T-helper 9 cell (primary cell): ENCODE measurements at places on chromosomes 1 and 21.

DNA sequence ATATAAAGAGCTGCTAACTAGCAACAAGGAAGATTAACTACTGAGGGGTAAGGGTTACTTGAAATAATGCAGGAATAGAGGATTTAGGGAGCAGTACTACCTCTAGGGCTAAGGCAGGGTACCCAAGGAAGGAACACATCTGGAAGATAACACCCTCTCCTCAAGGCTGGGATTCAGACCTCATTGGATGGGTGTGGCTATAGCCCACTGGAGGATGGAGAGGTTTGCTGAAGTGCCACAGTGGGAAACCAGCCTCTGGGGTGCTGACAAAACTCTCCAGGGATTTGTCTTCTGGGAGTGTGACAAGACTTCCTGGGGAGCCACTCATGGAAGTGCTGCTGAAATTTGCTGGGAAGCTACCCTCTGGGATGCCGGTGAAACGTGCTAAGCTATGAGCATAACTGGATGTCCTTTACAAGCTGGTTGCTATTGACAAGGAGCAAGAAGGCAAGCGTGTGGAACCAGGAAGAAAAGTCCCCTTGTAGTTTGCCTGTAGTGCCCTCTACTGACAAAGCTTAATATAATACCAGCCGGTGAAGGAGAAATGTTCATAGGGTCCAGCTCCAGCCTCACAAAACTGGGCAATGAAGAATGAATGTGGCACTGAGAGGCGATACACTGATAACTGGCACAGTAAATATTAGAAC lies 122.8 kb upstream of the USP24 start:
- no peak for DNase-seq

GRCh38 chr1:36365381-36365780 lies 20.3 kb downstream of the STK40 start:
- no peak for DNase-seq

DNA sequence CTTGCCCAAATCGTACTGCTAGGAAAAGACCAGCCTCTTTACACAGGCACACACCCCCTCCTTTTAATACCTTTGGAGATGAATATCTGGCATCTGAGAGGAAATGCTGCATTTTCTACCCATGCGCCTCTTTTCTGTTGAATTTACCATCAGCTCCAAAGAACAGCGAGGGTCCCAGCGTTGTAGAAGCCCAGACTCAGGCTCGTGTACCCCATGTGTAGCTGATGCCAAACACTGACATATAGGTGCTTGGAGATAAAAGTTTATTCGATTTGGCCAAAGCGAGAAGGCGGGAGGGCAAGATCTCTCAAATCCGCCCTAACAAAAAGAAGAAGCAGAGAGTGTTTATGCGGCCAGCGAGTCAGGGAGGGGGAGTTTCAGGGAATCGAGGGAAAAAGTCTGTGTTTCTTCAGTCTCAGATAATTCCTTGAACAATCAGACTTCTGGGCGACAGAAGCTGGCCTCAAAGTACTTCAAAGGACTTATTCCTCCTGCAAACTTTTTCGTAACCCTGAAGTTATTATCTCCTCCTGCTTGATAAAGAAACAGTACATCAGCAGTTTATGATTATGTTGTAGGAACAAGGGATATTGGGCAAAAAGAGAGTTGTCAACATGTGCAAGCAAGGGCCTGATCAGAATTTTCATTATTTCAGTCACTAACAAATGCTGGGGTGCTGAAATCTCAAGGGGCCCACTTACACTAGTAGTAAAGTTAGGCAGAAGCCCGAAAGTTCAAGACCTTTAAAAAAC lies 642 bp upstream of the CREG1 start:
- DNase-seq, result no peak

- DNase-seq, result no peak
These were observed 35.2 kb upstream of the OR2B11 start for GRCh38 chr1:247493106-247493505.

GRCh38 chr1:7553042-7553690 lies 217.9 kb upstream of the VAMP3 start:
- no peak for DNase-seq
